Activated CD8-positive, alpha-beta memory T cell treated with anti-CD3 and anti-CD28 coated beads for 24 hours (primary cell): ENCODE measurements at places on chromosomes 2 and 18.

DNA sequence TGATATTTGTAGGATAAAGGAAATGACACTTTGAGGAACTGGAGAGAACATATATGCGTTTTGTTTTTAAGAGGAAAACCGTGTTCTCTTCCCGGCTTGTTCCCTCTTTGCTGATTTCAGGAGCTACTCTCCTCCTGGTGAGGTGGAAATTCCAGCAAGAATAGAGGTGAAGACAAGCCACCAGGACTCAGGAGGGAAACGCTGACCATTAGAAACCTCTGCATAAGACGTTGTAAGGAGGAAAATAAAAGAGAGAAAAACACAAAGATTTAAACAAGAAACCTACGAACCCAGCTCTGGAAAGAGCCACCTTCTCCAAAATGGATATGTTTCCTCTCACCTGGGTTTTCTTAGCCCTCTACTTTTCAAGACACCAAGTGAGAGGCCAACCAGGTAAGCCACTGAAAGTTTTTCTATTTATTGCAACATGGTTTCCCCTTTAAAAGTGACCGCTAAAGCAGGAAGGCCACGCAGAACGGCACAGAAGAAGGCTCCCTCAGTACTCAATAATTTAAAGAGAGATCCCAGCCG lies 735 bp downstream of the NRP2 start:
- no peak for DNase-seq

DNA sequence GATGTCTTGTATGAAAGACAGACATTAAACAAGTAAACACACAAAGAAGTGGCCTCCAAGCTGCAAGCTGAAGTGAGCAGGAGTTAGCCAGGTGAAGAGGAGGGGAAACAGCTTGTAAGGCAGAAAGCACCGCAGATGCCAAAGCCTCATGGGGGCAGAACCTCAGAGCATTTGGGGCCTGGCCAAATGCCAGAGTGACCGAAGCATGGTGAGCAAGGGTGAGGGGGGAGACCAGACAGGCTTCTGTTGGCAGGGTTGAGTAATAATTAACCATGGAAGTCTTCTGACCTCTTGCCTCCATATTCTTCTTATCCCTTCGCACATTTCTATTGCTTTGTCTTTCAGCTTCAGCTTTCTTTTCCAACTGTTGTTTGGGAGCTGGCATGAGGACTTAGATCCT lies 5.6 kb downstream of the QPCT start:
- DNase-seq: no peak

GRCh38 chr2:21042958-21043743 lies 722 bp downstream of the APOB start:
- DNase-seq: peak; percentile 82

GRCh38 chr2:65396348-65397026 lies 35.9 kb downstream of the SPRED2 start:
- no peak for DNase-seq

GRCh38 chr2:42028571-42029148 lies 19.2 kb upstream of the PKDCC start:
- no peak for DNase-seq

- DNase-seq: no peak
These were observed 63.6 kb upstream of the ACSL3 start for GRCh38 chr2:222797261-222797660.

- no peak for DNase-seq
These were observed 10.2 kb upstream of the CCDC74B start for GRCh38 chr2:130154773-130155765.

DNA sequence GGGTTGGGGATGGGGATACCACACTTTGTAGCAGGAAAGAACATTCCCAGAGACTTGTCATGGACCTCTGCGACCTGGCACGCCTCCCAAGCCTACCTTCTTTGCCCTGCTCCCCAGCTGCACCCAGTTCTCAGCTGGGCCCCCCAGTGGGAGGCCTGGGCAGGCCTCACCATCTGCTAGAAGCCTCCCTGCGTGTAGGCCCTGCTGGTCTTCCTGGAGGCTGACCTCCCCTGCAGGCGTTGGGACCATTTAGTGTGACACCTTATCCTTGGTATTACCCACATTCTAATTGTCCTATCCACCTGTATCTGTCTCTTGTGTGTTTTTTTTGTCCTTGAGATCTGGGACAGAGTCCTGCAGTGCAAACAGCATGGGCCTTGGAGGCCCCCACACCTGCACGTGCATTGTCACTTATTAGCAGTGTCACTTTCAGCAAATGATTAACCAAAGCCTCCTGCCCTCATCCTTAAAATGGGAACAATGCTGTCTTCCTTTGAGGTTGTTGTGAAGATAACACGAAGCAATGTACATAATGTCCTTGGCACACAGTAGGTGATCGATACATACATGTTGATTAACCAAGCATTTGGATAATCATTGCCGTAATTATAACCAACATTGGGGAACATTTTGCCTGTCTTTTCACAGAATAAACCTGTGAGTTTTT lies 77.2 kb downstream of the LIPG start:
- no peak for DNase-seq

GRCh38 chr2:137287913-137288639 lies 522.7 kb downstream of the THSD7B start:
- DNase-seq: no peak

DNA sequence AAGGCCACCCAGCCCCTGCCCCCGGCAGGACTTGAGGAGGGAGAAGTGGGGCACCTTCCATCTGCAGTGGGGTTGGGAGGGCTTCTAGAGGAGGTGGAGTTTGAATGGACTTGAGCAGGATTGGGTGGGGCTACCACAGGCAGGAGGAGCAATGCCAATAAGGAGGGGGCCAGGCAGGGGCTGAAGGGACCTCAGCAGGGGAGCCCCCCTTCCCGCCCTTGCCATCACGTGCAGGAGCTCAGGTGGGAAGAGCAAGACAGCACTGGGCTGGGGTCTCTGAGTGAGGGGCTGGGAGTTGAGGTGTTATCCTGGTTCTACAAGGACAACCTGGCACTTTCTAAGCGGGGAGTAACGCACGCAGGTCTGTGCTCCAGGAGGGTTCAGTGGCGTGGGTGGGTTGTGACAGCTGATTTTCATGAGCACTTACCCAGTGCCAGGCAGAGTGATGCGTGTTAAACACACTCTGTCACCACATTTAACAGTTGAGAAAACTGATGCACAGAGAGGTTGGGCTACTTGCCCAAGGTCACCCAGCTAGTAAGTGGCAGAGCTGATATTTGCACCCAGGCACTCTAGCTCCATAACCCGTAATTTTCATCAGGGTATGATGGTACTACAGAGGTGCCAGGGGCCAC lies 4.8 kb downstream of the CHRND start:
- DNase-seq: no peak

DNA sequence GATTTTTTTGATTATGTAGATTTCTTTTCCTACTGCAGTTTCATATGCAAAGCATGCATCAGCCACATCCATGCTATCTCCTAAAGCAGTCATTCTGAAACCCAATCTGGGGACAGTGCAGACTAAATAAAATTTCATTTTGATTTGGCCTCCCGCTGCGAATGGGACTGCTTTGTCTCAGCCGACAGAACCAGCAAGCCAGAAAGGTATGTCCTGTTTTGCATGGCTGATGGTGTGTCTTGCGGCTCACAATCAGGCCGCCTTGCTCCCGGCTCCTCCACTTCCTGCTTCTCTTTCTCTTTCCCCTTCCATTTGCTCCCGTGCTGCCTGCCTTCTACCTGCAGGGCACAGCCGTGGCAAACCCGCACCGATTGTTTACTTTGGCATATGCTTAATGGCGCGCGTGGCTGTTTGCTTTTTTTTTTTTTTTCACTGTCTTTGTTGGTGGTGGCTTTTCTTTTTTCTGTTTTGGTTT lies 419.6 kb upstream of the POU3F3 start:
- no peak for DNase-seq

DNA sequence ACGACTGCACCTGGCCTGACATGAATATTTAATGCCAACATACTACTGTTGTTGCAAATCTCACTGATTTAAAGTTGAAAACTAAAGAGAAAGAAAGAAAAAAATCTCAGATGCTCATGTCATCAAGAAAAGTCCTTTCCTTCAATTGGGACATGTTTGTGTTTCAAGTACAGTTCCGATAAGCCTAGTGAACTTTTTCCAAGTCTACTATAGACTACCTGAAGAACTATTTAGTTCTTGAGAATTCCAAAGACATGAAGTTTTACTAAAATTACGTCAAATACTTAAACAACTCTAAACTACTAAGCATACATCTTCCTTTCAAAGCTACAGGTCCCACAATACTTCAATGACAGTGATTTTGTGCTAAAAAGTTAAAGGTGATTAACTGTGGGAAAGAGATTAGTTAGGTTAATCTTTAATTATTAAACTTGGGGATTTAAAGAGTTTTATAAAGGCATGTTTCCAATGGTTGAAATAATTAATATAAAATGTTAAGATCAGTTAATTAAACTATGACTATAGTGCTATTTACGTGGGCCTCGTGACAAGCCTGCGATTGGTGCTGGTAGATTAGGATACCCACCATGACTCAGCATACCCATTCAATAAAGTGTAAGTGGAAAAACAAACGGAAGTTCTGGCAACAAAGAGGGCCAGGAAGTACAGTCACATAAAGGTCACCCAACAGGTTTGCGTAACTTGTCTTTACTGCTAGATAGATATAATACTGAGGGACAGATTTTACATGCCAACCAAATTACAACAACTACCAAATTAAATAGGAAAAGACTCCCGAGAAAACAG lies 55.5 kb downstream of the SEPTIN10 start:
- no peak for DNase-seq

DNA sequence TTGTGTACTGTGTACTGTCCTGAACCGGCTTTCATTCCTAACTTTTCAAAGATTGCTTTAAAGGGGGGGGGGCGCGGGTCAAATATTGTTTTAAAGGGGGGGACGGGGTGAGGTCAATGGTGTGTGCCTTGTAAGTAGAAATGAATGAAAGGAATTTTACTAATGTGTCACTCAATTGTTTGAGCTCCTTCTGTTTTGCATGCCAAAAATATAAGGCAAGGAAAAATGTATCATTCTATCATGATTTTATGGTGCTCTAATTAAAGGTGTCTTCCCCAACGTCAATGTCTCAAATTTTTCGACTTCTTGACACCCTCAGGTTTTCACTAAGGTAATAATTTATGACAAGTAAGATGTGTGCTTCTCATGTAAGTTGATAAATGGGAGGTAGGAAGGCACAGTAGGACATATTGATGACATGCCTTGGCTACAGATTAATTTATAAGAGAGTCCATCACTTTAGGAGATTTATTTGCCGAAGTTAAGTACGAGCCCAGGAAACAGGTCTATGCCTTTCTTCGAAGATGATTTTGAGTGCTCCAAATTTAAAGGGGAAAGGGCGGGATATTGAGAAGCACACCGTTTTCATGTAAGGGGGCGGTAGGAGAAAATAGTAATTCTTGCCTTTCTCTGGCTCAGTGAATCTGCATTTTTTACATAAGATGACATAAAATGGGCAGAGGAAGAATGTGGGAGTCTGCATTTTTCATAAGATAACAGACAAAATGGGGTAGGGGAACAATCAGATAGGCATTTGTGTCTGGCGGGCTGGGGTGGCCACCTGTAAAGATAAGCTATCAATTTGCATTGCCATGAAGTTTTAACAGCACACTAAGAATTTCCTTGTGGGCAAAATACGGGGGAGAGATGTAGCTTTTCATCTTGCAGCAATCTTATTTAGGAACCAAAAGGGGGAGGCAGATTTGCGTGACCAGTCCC lies 1.2 kb upstream of the TRAPPC8 start:
- no peak for DNase-seq

- DNase-seq: no peak
These were observed 175.1 kb downstream of the ACKR3 start for GRCh38 chr2:236744716-236745115.

GRCh38 chr2:237819231-237819630 lies 20.7 kb downstream of the RBM44 start:
- DNase-seq: no peak

DNA sequence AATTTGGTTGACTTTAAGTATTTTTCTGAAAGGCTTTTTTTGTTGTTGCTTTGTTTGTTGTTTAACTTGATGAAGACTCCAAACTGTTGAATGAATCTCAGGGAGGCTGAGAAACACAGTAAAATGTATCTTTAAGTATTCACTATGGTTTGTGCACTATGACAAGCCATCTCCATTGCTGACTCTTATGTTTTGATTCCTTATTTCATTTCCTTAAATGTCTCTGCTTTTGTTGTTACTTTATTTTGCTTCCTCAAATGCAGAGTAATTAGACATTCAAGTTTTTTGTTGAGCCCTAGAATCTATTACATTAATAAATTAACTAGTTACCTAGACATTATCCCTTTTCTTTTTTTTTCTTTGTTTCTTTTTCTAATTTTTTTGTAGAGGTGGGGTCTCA lies 46.3 kb upstream of the SLC39A10 start:
- DNase-seq: no peak

- peak; percentile 62 for DNase-seq
These were observed 45.5 kb upstream of the LDAH start for GRCh38 chr2:20868377-20868776.

GRCh38 chr2:55370208-55370607 lies 49.4 kb downstream of the CCDC88A start:
- DNase-seq: no peak

- no peak for DNase-seq
These were observed 30.1 kb upstream of the ZNF516 start for GRCh38 chr18:76524900-76525698.

GRCh38 chr18:73246763-73247162 lies 379.0 kb upstream of the NETO1 start:
- DNase-seq: no peak

- no peak for DNase-seq
These were observed 95.0 kb upstream of the LDAH start for GRCh38 chr2:20917719-20918572.

DNA sequence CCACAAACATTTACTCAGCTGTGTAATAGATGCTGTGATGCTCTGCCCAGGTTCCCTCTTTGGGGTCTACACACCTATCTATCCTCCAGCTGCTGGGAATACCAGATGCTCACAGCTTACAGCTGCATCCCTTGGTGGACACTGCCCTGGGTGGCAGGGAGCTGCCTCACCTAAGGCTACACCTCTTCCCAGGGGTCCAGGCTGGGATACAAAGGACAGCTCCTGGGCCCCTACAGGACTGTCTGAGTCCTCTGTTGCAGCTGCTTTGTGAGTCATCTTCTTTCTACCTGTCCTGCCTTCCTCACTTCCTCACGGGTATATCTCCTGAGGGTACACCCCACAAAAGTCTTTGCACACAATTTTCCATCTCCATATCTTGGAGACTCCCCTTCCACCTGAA lies 27.6 kb downstream of the THNSL2 start:
- DNase-seq: no peak

DNA sequence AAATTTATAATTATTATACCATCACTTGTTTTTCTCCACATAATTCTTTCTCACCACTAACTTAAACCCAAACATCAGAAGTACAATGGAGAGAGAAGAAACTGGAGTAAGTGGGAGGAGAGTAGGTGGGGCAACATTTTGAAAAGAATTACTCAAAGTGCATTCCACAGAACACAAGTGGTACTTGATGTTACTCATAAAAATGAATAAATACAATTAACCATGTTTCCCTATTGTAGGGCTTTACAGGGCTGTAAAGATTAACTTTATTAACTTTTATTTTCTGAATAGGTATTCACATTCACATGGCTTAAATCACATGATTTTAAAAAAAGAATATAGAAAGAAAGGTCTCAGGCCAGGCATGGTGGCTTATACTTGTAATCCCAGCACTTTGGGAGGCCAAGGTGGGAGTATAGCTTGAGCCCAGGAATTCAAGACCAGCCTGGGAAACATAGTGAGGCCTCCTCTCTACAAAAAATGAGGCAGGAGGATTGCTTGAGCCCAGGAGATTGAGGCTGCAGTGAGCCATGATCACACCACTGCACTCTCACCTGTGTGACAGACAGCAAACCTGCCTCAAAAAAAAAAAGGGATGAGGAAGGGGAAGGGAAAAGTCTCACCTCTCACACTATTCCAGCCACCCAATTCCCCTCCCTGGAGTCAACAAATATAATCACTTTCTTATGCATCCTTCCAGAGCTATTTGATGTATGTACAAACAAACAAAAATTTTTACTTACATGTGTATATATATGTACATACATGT lies 47.1 kb downstream of the KCNG3 start:
- no peak for DNase-seq
